Neuronal stem cell (in vitro differentiated cells): ENCODE measurements at places on chromosomes 3 and 15.

DNA sequence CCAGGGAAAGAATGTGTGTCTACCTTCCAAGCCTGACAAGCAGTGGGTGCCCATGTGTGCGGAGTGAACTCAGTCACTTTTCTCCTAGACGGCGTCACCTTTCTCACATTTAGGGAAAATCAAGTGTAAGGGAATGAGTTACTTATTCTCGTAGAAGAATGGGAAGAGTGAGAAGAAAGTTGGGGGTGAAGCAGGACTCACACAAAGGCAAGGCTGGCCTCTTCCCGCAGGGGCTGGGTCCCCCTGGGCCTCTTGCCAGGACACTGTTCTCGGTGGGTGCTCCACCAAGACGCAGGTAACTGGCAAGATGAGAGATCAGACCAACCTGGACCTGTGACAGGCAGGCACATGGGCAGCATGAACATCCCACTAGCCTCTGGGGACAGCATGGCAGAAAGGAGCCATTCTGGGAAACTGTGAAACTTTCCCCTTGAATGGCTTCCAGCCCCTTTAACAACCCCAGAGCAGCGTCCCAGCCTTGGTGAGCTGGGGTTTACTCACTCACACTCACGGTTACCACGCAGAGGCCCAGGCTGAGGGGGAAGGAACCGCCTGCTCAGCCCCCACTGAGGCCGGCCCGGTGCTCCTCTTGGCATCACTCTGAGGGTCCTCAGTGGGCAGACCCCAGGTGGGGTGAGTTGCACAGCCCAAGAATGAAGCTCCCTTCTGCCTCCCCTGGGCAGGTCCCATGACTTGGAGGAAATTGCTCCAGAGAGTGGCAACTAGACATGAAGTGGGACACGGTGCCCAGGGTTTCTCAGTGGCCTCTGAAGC, 15.0 kb upstream of the SRP14 start:
- H3K4me3 ChIP-seq = no peak overlapping the region
- no peaks in the 10 kb centered on the region for H3K27me3 ChIP-seq

GRCh38 chr3:197337656-197338055, 39.2 kb upstream of the DLG1 start:
- peaks cover 19% of the 10 kb centered on the region for H3K4me1 ChIP-seq
- H3K27ac ChIP-seq = no peak overlapping the region

- H3K4me3 ChIP-seq = no peak overlapping the region
- H3K4me1 ChIP-seq = peaks cover 16% of the 10 kb centered on the region
- peaks cover 16% of the 10 kb centered on the region for H3K36me3 ChIP-seq
- no peak for DNase-seq
These were observed 69.8 kb downstream of the UMPS start for GRCh38 chr3:124800076-124800475.

GRCh38 chr3:194446754-194447153, 40.0 kb downstream of the ATP13A3 start:
- H3K27me3 ChIP-seq = no peaks in the 10 kb centered on the region
- H3K27ac ChIP-seq = no peak overlapping the region
- no peak overlapping the region for H3K4me3 ChIP-seq
- H3K36me3 ChIP-seq = peaks cover 97% of the 10 kb centered on the region
- no peak for DNase-seq
- no peaks in the 10 kb centered on the region for H3K4me1 ChIP-seq

GRCh38 chr3:100798012-100798411, 88.7 kb downstream of the TFG start:
- H3K4me1 ChIP-seq = no peaks in the 10 kb centered on the region
- H3K36me3 ChIP-seq = no peaks in the 10 kb centered on the region
- no peak overlapping the region for H3K4me3 ChIP-seq
- DNase-seq = no peak
- no peaks in the 10 kb centered on the region for H3K27me3 ChIP-seq
- H3K27ac ChIP-seq = no peak overlapping the region

DNA sequence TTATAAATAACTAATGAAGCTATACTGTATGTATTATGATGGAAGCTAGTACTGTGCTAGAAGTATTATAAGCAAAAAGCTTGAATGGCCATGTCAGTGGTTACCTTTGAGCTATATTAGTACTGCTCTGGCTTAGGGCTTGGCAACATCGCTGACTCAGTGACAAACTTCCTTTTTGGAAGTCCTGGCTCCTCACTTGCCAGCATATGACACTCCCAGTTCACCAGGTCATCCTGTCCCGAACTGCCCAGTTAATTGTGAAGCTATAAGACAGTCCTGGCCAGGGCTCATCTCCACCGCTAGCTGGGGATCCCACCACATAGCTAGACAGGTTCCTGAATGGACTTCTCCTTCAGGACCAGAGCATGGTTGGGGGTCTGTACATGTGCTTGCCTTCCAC, 31.9 kb downstream of the RAB8B start:
- no peak overlapping the region for H3K4me3 ChIP-seq
- DNase-seq = no peak
- peaks cover 2% of the 10 kb centered on the region for H3K36me3 ChIP-seq
- no peaks in the 10 kb centered on the region for H3K4me1 ChIP-seq

DNA sequence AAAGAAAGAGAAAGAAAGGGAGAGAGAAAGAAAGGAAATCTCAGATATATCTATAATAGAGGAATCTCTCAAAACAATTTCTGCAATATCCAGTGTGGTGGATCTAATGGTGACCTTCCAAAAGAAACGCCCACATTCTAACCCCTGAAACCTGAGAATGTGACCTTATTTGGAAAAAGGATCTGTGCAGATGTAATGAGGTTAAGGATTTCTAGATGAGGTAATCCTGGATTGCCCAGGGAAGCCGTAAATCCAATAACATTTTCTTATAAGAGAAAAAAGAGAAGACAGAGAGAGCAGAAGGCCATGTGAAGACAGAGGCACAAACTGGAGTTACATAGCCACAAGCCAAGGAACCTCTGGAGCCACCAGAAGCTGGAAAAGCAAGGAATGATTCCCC, 307.6 kb downstream of the ZBTB20 start:
- H3K4me1 ChIP-seq = no peaks in the 10 kb centered on the region
- no peaks in the 10 kb centered on the region for H3K27me3 ChIP-seq
- H3K4me3 ChIP-seq = no peak overlapping the region
- no peak overlapping the region for H3K27ac ChIP-seq

DNA sequence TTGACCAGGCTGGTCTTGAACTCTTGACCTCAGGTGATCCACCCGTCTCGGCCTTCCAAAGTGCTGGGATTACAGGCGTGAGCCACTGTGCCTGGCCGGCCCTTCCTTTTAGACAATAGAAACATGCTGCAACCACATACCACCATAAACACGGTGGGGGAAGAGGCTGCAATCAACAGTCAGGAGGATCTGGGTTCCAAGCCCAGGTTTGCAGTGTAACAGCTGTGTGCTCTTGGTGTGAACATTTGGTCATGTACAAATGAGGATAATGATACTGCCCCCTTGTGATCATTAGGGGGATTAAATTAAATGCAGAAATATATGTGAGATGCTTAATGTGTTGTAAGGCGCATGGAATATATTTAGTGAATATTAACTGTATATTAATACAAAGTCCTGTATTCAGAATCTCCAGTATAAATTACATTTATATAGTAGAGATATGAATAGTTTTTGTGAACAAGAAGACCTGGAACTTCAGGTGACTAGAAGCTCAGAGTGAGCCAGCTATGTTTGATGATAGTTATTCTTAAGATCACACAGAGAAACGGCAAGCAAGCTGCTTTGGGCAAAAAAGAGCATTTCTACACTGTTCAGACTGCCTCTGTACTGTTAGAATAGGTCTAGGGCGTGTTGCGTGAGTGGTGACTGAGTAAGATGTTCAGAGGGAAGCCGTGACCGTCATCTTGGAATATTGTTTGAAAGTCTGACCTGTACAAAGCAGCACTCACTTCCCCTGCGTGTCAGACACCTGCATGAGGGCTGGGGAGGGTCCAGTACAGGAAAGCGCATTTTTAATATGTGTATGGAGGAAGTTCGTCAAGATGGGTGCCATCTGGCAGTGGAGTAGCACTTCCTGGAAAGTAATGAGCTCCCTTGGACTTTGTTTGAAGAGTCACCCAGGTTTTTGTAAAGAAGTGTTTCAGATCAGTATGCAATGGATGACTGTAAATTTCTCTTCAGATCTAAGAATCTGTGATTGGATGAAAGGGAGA, 125.8 kb downstream of the PGPEP1L start:
- H3K27ac ChIP-seq = no peak overlapping the region
- no peaks in the 10 kb centered on the region for H3K36me3 ChIP-seq
- no peak for DNase-seq
- H3K4me3 ChIP-seq = no peak overlapping the region
- peaks cover 24% of the 10 kb centered on the region for H3K4me1 ChIP-seq

DNA sequence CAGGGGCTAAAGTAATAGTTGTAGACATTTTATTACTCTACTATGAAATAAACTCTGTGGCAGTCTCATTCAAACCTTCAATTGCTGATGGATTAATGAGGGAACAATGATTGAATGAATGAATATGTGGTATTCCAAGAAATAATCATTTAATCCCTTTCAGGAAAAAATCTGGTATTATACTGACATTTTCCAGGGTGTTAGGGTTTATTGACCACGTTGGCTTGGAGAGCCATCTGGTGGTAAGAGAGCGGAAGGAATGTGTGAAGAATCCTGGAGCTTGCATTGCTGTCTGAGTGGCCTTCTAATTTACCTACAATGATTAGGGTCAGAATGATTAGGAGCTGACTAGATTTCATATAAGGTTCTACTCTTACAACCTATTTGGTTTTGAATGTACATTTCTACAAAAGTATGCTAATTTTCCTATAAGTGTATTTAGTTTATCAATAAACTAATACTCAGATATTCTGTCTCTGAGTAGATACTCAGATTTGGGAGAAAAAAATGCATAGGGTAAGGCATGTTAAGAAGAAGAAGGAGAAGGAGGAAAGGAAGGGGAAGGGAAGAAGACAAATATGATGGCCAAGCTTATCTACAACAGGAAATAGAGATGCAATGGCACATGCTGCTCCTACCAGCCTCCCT, 249.9 kb downstream of the ROBO1 start:
- H3K4me3 ChIP-seq = no peak overlapping the region
- H3K27me3 ChIP-seq = no peaks in the 10 kb centered on the region
- no peaks in the 10 kb centered on the region for H3K36me3 ChIP-seq
- DNase-seq = peak; percentile 47
- no peaks in the 10 kb centered on the region for H3K4me1 ChIP-seq

DNA sequence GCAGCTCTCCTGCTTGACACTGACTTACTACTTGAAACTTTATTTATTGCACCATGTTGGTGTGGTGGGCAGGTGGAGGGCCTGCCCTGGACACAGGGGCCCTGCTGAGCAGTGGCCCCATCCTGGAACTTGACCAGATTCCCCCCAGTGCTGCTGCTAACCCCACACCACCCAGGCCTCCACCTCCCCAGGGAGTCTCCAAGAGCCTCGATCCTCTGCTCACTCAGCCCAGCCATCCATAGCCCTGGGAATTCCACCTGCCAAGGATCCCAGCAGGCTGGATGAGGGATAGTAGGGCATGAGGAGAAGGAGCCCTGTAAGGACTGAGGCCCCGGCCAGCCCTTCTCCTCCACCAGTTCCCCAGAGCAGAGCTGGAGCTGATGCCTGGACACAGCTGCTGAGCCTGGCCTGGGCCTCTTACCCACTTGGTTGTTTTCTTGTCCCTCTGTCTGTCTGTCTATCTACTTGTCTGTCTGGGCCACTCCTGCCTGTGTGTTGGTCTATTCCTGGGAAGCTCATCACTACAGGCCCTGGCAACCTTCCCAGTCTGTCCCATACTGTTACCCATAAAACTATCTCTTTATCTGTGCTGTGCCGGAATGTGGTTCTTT, 2.8 kb downstream of the CHAC1 start:
- H3K4me3 ChIP-seq = no peak overlapping the region
- DNase-seq = no peak
- H3K4me1 ChIP-seq = peaks cover 6% of the 10 kb centered on the region
- H3K27me3 ChIP-seq = no peaks in the 10 kb centered on the region
- H3K36me3 ChIP-seq = no peaks in the 10 kb centered on the region

- no peak overlapping the region for H3K4me3 ChIP-seq
- DNase-seq = no peak
- H3K27ac ChIP-seq = no peak overlapping the region
- H3K27me3 ChIP-seq = no peaks in the 10 kb centered on the region
- no peaks in the 10 kb centered on the region for H3K4me1 ChIP-seq
These were observed 84.2 kb upstream of the SLC2A2 start for GRCh38 chr3:171110715-171111114.

- H3K27me3 ChIP-seq = no peaks in the 10 kb centered on the region
- H3K36me3 ChIP-seq = no peaks in the 10 kb centered on the region
- peaks cover 5% of the 10 kb centered on the region for H3K4me1 ChIP-seq
- no peak for DNase-seq
These were observed 8.3 kb upstream of the CSPG4 start for GRCh38 chr15:75720787-75721479.

- no peaks in the 10 kb centered on the region for H3K36me3 ChIP-seq
- no peaks in the 10 kb centered on the region for H3K27me3 ChIP-seq
- peaks cover 4% of the 10 kb centered on the region for H3K4me1 ChIP-seq
- no peak for DNase-seq
- H3K27ac ChIP-seq = no peak overlapping the region
These were observed 113.5 kb downstream of the KCNAB1 start for GRCh38 chr3:156233876-156234275.

GRCh38 chr3:15647611-15648167, 46.1 kb downstream of the BTD start:
- H3K27ac ChIP-seq = no peak overlapping the region
- no peaks in the 10 kb centered on the region for H3K36me3 ChIP-seq
- H3K4me3 ChIP-seq = no peak overlapping the region

GRCh38 chr3:197266331-197266730, 32.1 kb downstream of the DLG1 start:
- H3K4me1 ChIP-seq = peaks cover 2% of the 10 kb centered on the region
- no peak for DNase-seq
- H3K27me3 ChIP-seq = no peaks in the 10 kb centered on the region
- H3K4me3 ChIP-seq = no peak overlapping the region

- H3K36me3 ChIP-seq = no peaks in the 10 kb centered on the region
- H3K27me3 ChIP-seq = no peaks in the 10 kb centered on the region
- H3K4me1 ChIP-seq = no peaks in the 10 kb centered on the region
- no peak overlapping the region for H3K4me3 ChIP-seq
These were observed 134.2 kb downstream of the LIPC start for GRCh38 chr15:58566029-58566428.

GRCh38 chr3:43503067-43503728, 118.6 kb downstream of the ANO10 start:
- DNase-seq = no peak
- H3K27ac ChIP-seq = no peak overlapping the region
- H3K4me3 ChIP-seq = no peak overlapping the region
- H3K27me3 ChIP-seq = no peaks in the 10 kb centered on the region
- H3K36me3 ChIP-seq = no peaks in the 10 kb centered on the region

- H3K36me3 ChIP-seq = no peaks in the 10 kb centered on the region
- no peak overlapping the region for H3K4me3 ChIP-seq
- no peaks in the 10 kb centered on the region for H3K27me3 ChIP-seq
These were observed 16.0 kb upstream of the VGLL3 start for GRCh38 chr3:87006844-87007439.

- no peak overlapping the region for H3K27ac ChIP-seq
- no peaks in the 10 kb centered on the region for H3K36me3 ChIP-seq
- H3K4me3 ChIP-seq = no peak overlapping the region
- no peak for DNase-seq
- H3K27me3 ChIP-seq = no peaks in the 10 kb centered on the region
These were observed 193.0 kb upstream of the THRB start for GRCh38 chr3:24687671-24688070.

GRCh38 chr3:168545591-168545990, 449.9 kb upstream of the GOLIM4 start:
- H3K4me1 ChIP-seq = peaks cover 16% of the 10 kb centered on the region
- no peak for DNase-seq
- no peak overlapping the region for H3K27ac ChIP-seq
- no peaks in the 10 kb centered on the region for H3K27me3 ChIP-seq
- no peaks in the 10 kb centered on the region for H3K36me3 ChIP-seq
